ENCODE measurements at places on chromosomes 4 and X. TPM values are rescaled to one million over a fixed set of nuclear protein-coding genes. Genes with fewer than 3 reads are reported as not detected.

Gene ANXA10
- not detected for total RNA-seq

Gene CT45A5
- total RNA-seq = not detected

Gene CLDN34
- not detected for total RNA-seq

Gene TLL1
- 0.15 TPM for total RNA-seq

Gene MAP3K15
- 0.37 TPM for total RNA-seq

Gene HGFAC
- total RNA-seq = 9.4 TPM

Gene PSMD10
- total RNA-seq = 26.2 TPM

Gene PLP1
- total RNA-seq = 0.20 TPM

Gene DIPK2B
- total RNA-seq = not detected

Gene CLCN5
- total RNA-seq = 34.7 TPM

Gene CSAG2
- not detected for total RNA-seq

Gene HERC6
- 0.22 TPM for total RNA-seq

Gene SUPT20HL2
- total RNA-seq = 0.22 TPM

Gene ACE2
- not detected for total RNA-seq

Gene PRDX4
- 35.5 TPM for total RNA-seq

Gene KLF8
- 9.4 TPM for total RNA-seq

Gene MTM1
- 7.4 TPM for total RNA-seq

Gene SPANXB1
- not detected for total RNA-seq

Gene PAGE5
- total RNA-seq = not detected

Gene INPP4B
- total RNA-seq = 2.4 TPM

Gene MAGED4B
- total RNA-seq = 304 TPM
